ENCODE measurements at places on chromosomes 11 and 22. TPM values are rescaled to one million over a fixed set of nuclear protein-coding genes. Genes with fewer than 3 reads are reported as not detected.

DNA sequence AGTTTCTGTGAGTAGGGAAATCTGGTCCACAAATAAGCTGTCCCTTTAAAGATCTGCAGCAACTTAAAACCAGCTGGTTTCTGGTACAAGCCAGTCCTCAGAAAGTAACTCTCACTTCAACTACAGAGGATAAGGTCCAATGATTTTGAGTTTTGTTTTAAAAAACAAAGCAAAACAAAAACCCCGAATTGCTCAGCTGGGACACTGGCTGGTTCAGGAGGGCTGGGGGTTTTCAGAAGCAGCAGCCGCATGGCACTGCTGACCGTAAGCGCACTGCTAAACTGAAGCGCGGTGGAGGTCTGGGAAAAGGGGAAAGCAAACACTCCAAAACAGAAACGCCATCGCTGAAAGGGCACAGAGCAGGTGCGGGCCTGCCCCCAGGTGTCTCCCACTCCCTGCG lies 59.7 kb downstream of the MICAL3 start:
- no peak for DNase-seq

DNA sequence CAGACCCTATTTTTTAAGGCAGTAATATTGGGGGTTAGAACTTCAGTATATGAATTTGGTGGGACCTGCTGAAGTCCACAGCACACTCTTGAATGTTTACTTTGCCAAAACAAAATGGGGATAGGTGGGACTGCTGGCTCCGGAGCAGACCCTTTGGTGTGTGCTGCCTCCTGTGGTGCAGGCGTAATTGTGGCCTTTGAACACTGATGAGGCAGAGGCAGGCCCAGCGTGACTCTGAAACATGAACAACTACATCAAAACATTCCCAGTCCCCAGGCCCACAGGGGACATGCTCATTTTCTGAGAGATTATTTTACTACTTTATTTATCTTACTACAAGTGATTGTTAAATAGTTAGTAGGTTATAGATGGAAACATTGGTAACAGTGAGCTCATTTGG lies 225.0 kb upstream of the TBCEL start:
- DNase-seq: no peak

The ABTB2 gene
- 0.89 TPM for total RNA-seq

GRCh38 chr11:67002921-67003411 lies 20.0 kb upstream of the SYT12 start:
- no peak for DNase-seq

DNA sequence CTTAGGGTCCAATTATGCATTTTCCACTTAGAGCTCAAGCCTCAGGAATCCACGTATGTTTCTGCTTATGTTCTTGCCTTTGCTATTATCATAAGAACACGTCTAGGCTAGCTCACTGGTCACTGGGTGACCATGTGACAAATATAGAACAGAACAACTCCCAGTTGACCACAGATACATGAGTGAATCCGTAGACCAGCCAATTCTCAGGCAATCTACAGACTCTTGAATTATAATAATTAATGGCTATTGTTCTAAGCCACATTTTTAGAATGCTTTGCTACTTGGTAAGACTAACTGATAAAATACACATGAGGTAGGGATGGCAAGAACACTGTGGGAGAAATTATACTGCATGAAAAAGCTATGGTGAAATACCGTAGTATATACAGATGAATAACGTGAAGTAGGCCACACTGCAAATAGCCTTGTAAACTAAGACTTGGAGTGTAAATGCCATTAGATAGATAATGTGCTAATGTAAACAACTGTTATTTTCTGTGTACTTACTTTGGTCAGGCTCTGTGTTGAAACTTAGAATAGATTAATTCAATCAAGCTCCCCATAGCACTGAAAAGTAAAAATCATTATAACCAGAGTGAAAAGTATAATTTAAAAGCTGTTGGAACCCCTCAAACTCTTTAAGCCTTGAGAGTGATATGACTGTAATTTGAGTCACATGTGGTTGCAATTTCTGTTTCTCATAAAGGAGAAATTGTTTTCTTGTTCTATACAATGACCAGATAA lies 366.2 kb upstream of the CCDC179 start:
- DNase-seq: no peak

- no peak for DNase-seq
Measured at GRCh38 chr11:102846292-102846691, 2.9 kb upstream of the MMP3 start.

The SELENOM gene
- 30.6 TPM for total RNA-seq

The CBLIF gene
- total RNA-seq: not detected

DNA sequence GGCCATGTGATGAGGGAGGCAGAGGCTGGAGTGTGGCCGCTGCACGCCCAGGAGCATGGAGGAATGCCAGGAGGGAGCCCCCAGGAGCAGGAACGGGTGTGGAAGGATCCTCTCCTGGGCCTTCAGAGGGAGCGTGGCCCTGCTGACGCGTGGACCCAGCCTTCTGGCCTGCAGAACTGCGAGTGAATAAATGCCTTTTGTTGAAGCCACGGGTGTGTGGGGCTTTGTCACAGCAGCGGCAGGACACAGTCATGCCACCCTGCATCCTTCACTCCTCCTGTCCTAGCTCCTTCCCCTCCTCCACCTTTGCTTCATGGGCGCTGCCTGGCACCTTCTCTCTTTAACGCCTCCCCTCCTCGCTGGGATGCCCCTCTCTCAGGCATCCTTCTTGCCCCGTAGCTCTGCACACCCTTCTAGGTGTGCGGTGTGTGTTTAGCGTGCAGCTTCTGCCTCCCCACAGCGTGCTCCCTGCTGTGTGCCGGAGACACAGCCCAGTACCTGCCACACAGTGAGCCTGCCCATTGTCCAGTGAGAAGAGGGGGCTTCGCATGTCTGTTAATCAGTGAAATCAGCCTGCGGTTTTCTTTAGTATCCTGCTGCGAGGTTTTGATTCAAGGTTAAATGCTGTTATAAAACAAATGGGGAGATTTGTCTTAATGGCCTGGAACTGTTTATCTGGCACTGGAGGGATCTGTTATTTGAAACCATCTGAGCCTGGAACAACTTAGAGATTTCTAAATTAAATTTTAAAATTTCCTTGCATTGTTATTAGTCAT lies 459.6 kb downstream of the TBC1D22A start:
- DNase-seq: no peak

GRCh38 chr11:134391656-134392055 lies 20.4 kb downstream of the B3GAT1 start:
- no peak for DNase-seq

GRCh38 chr22:48242461-48242864 lies 1480.0 kb downstream of the TBC1D22A start:
- DNase-seq: no peak

The BRSK2 gene
- total RNA-seq: 0.42 TPM

The PDGFD gene
- not detected for total RNA-seq

The SCGB1A1 gene
- total RNA-seq: not detected

Data from CD4-positive, CD25-positive, alpha-beta regulatory T cell (primary cell).